Astrocyte (in vitro differentiated cells and primary cell): ENCODE measurements at places on chromosomes 6 and 20. TPM values are rescaled to one million over a fixed set of nuclear protein-coding genes. Genes with fewer than 3 reads are reported as not detected.

PREP gene
- total RNA-seq, result 55.4 and 56.0 TPM in 2 replicates

MLN gene
- not detected in 2 replicates for total RNA-seq

ZBP1 gene
- not detected in 2 replicates for total RNA-seq

BMP7 gene
- total RNA-seq, result 12.3 and 15.3 TPM in 2 replicates

DDO gene
- not detected in 2 replicates for total RNA-seq

TMEM200A gene
- 14.9 and 17.3 TPM in 2 replicates for total RNA-seq

CST2 gene
- total RNA-seq, result 1.7 and 2.9 TPM in 2 replicates

SYNDIG1 gene
- total RNA-seq, result 5.7 and 8.7 TPM in 2 replicates

POU5F1 gene
- total RNA-seq, result 5.4 and 6.3 TPM in 2 replicates
